Umbilical cord (tissue), 2 donors: ENCODE measurements at places on chromosomes 3 and 15.

DNA sequence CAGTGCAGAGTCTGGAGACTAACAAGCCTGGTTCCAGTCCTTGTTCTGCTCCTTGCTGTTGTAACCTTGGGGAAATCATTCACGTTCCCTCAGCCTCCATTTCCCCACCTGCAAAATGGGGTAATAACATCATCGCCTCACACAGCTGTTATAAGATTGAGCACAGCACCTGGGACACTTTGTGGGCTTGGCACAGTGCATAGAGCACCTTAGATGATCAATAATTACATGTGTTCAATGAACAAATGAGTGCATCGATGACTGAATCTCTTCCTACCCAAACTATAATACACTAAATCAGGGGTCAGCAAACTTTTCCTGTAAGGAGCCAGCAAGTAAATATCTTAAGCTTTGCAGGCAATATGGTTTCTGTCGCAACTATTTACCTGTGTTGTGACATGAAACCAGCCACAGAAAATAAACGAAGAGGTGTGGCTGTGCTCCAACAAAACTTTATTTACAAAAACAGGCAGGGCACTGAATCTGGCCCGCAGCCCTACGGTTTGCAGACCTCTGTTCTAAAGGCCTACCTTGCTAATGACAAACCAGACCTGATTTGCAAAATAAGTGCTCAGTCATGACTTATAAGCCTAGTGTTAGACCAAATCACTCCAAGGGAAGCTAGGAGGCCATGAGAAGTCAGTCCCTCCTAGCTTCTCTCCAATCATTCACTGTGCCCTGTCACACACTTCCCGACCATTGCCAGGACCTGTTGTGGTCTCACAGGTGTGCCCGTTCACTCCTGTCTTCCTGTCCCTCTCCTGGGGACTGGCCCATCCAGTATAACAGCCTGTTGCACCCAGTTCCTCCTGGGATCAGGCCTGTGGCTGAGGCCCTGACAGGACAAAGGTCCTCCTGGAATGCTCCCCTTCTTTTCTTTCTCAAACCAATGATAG is 149.4 kb upstream of the WNT5A start:
- DNase-seq = no peak

DNA sequence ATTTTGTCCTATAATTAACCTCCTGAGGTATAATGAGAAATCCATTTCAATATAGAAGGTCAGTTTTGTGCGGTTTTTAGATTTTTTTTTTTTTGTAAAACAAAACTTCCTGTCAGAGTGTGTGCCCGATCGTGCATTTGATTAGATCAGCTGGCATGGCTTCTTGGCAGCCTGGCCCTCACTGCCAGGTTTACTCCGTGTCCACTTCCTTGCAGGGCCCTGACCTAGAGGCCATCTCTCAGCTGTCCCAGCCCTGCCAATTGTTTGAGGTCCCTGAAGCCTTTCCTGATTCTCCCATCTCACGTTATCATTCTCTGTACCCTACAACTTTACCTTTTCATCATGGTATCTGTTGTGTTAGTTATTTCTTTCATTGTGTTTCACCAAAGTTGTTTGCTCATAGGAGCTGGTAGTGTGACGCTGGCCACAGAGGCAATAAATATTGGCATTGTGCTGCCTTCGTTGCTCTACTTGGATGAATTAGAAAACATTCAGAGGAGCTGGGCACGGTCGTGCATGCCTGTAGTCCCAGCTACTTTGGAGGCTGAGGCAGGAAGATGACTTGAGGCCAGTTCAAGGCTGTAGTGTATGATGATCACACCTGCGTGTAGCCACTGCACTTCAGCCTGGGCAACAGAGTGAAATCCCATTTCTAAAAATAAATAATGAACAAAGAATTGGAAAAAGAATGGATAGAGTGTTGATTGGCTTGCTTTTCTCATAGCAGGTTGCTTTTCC is 202.0 kb downstream of the GHSR start:
- DNase-seq = no peak

GRCh38 chr3:47664519-47664918 is 85.9 kb upstream of the CSPG5 start:
- no peak for DNase-seq

DNA sequence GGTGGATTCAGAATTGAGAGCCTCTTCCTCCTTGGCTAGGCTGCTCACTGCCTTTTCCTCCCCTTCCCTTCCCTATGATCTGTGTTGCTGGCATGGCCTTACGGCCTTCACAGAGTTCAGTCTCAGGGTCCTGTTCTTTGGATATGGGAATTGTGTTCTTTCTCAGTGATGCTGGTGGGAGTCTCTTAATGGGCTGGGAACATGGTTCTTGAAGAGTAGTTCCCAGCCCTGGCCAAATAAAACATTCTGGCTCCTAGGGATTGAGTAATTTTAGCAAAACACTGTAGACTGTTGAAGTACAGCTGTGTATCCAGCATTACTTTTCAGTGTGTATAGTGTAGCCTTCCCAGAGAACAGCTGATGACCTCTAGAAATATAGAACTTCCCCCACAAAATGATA is 22.6 kb upstream of the FILIP1L start:
- no peak for DNase-seq

- peak; percentile 31 for DNase-seq
Measured at GRCh38 chr3:187183210-187183862, 13.9 kb upstream of the RTP1 start.

GRCh38 chr3:71528816-71529215 is 54.7 kb downstream of the FOXP1 start:
- DNase-seq = no peak

- DNase-seq = no peak
Measured at GRCh38 chr3:23880703-23881339, 36.0 kb downstream of the NKIRAS1 start.

DNA sequence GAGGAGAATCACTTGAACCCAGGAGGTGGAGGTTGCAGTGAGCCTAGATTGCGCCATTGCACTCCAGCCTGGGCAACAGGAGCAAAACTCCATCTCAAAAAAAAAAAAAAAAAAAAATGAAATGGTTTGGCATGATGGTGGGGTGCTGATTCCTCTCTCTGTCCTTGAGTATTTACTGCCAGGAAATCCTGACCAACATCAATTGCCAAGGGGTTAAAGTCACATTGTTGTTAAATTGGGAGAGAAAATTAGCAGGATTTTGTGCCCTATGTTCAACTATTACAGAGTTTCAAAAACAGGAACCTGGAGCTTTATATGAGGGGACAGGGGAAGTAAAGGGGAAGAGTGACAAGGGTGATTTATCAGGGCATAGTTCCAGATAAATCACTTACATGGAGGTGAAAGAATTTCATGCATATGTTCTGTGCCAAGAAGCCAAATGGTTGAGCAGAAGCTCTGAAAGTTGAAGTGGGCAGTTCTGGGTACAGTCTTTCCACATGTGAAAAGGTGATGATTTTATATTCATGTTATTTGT is 70.5 kb upstream of the TSEN2 start:
- DNase-seq = no peak

DNA sequence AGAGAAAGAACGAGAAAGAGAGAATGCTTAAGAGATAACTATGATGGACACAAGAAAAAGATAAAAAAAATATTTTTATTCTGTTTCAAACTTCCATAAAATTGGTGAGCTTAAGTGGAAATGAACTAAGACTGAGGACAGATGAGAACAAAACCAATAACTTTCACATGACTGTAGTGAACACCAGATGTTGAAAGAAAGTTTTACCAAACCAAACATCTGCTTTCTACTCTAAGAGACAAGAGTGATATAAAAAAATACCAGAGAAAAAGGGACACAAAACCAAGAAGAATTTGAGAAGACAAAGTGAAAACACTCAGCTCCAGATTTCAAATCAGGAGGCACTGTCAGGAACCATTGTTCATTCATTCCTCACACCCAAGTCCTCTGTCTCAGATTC is 147.9 kb downstream of the IMPG2 start:
- no peak for DNase-seq

GRCh38 chr15:40047415-40048210 is 8.6 kb upstream of the SRP14 start:
- DNase-seq = peak; percentile 46

DNA sequence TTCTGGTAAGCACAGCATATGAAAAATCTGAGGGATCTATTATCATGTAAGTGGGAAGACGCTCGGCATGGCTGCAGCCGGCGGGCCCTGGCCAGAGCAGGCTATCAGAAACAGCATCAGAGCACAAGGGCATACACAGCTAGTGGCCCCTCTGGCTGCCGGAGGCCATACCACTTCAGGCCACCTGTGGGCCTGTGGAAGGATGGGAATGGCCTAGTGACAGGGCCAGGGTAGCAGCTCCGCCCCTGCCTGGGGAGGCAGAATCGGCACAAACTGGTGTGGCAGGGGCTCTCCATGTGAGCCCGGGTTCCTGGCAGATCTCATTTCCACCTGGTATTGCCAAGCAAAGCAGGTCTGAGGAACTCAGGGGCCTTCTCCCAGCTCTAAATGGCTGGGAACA is 46.4 kb downstream of the SH3BP5 start:
- DNase-seq = no peak

DNA sequence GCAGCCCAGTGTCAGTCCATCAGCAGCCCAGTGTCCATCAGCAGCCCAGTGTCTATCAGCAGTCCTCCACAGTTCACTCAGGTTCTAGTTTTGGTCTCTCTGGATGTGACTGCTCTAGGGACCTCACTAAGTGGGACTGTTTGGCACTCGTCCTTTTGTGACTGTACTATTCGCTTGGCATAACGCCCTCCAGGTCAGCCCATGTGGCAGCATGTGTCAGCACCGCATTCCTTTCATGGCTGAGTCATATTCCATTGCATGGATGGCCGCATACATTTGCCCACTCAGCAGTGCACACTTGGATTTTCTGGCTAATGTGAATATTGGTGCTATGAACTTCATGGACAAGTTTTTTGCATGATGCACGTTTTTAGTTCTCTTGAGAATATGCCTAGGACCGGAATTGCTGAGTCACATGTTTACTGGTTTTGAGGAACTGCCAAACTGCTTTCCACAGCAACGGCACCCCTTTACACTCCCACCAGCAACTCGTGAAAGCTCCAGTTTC is 16.4 kb downstream of the CHST13 start:
- DNase-seq = peak; percentile 14
